Activated gamma-delta T cell treated with Interleukin-2 at 50 U/mL for 16 hours (primary cell): ENCODE measurements at places on chromosomes 12 and 14.

GRCh38 chr12:68686595-68687521 lies at the start of gene NUP107:
NUP107 (plus strand) TSS chr12:68686978; CDS start chr12:68687066, 88 bp downstream.
- DNase-seq, result peak; percentile 97

- DNase-seq, result no peak
These were observed 16.9 kb downstream of the PPP1R36 start for GRCh38 chr14:64566651-64567122.

GRCh38 chr14:94158239-94158883 lies 15.8 kb upstream of the PPP4R4 start:
- DNase-seq, result peak; percentile 11

GRCh38 chr12:54404061-54405004 lies 14.7 kb downstream of the ITGA5 start:
- DNase-seq, result peak; percentile 62

GRCh38 chr14:24609655-24610344 lies at the start of gene GZMH:
GZMH (minus strand) TSS chr14:24609685; CDS start chr14:24609613, 72 bp downstream.
- no peak for DNase-seq

DNA sequence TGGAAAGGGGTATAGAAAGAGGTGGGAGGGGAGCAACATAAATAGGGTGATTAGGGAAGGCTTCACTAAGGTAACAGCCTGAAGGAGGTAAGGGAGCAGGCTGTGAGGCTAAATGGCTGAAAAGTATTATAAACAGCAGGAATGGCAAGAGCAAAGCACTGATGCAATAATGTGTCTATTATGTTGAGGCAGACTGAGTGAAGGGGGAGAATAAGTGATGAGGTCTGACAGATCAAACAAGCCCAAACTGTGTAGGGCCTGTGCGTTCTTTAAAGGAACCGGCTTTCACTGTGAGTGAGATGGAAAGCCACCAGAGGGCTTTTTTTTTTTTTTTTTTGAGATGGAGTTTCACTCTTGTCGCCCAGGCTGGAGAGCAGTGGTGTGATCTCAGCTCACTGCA lies 6.7 kb upstream of the VCPKMT start:
- DNase-seq, result no peak

- DNase-seq, result no peak
These were observed 48.3 kb upstream of the CCDC63 start for GRCh38 chr12:110798461-110798860.

DNA sequence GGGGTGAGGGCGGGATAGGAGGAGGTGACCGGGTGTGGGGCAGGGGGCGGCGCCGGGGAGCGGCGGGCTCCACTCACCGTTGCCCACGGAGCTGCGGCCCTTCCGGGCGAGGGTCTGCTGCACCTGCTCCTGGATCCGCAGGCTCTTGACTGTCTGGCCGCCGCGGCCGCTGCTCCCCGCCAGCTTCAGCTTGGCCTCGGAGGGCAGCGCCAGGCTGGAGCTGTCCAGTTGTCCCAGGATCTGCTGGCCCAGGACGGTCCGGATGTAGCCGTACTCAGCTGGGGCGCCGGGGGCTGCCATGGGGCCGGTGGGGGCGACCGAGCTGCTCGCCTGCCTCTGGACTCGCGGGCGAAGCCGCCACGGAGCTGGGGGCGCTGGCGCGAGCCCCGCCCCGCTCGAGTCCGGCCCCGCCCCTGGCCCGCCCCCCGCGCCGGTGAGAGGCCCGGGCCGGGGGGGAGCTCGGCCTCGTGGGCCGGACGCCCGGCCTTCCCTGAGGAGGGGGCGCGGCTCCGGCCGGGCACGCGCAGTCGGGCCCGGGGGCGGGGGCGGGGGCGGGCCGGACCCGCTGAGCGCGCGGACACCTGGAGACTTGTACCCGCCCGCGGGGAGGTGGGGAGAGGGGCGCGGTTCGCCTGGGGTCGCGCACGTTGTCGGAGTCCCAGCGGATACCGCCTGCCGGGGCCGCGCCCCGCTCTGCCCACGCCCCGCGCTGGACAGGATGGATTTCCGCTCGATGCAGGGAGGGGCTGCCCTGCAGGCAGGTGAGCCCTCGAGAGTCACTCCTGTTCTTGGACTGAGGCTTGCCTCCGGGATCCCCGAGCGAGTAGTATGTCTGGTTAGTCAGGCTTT lies at the start of gene PKP2:
TSS of gene PKP2 (minus strand) at position 346 of the 849 bp plus-strand sequence. CDS start at position 300, 46 bp downstream.
- peak; percentile 16 for DNase-seq

DNA sequence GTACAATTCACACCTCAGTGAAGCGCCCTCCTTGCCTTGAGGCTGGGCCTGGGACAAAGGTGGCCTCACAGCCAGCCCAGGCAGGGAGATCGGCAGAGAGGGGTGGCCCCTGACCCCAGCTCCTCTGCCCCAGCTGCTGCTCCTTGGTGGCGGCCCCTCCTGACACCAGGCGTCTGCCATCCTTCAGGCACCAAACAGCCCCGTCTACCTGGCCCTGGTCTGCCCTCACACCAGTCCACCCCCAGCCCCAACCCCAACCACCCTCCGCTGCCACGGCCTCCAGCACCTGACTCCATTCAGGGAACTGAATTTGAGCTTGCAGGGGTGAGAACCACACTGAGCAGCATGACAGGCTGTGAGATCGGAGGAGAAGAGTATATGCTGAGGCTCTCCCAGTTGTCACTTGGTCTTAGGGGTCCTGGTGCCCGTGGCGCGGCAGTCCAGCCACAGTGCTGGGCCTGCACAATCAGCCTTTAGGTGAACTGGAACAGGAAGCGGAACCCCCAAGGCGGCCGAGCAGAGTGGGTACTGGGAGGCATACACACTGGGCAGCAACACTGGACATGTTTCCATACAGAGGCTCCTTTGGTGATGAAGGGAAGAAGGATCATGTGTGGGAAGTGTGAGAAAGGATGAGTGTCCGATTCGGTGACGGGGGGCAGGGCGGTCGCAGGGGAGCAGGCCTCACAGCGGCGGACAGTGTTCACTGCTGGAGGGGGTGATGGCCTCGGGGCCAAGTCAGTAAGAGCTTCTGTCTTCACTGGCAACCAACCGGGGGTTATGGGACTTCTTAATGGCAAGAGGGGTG lies 18.7 kb downstream of the ZFYVE21 start:
- no peak for DNase-seq

DNA sequence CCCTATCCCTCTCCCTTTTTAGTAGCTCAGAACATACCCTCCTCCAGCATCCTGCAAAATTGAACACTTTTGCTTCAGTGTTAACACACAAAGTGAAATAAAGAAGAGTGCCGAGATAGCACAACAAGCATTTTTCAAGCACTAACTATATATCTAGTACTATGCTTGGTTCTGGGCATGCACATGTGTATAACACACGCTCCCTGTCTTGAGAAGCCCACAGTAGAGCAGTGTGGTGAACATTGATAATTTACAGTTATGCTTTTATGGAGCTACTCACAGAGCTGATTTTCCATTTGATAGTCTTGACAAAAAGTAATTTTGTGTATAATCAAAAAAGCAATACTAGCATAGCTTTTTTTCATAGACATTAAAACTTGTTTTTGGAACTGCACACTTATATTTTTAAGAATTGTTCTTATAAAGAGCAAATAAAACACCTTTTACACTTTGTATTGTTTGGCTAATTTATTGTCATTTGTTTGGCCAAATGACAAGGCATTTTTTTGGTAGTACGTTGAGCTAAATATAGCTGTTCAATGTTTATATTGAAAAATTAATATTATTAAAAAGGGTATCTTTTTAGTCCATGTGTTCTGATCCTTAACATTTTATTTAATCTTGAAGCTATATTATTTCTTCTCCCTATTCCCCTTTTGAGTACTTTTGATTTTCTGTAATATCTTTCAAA lies 39.7 kb downstream of the LEMD3 start:
- no peak for DNase-seq

- DNase-seq, result no peak
These were observed 101.1 kb downstream of the B4GALNT3 start for GRCh38 chr12:560691-561390.

- no peak for DNase-seq
These were observed 350.6 kb downstream of the CACNA1C start for GRCh38 chr12:2403221-2403976.

DNA sequence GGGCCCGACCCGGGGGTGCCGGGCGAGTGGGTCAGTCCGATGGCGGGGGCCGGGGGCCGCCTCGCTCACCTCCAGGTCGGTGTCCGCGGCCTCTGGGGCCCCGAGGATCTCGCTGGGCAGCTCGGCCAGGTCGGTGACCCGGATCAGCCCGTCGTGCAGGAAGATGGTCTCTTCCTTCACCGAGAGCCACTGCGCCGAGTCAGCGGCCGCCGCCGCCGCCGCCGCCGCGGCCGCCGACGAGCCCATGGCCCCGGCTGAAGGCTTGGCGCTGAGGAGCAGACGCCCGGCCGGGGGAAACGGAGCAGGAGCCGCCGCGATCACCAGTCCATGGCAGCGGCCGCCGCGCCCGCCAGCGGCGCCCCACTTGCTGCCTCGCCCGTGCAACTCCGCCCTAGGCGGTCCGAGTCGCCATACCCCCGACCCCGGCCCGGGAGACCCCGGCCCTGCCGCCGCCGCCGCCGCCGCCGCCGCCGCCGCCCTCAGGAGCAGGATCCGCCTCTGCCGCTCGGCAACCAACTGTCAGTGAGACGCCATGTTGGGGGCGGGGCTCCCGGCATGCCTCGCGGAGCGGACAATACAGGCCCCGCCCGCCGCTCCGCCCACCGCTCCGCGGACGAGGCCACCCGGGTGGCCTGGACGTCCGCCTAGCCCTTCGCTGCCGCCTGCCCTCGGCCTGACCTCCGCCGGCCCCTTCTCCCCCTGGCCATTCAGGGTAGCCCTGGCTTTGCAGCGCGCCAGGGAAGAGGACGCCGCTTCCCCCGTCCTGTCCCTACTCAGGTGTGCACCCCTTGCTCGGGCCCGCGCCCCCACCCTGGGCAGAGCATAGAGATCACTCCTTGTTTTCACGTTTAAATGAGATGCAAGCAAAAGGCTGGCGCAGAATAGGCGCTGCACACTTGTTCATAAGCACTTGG lies at the start of gene HECTD4:
TSS of gene HECTD4 (minus strand) at position 549 of the 914 bp plus-strand sequence. CDS start at position 246, 303 bp downstream.
- peak; percentile 93 for DNase-seq

DNA sequence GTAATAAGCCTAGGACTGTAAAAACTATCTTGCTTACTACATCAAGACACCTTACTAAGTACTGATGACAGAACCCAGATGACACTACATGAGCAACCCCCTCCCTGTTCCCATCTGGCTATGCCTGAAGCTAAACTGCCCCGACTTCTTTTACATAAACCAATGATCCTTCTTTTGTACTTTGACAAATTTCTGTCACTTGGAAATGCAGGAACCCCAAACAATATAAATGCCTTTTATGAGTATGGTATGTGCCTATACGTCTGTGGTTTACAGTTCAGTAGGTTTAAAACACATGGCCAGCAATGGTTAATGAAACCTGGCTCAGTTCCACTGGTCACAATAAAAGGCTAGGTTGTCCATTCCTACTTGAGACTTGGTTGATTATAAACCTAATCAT lies 6.1 kb downstream of the SYCP3 start:
- DNase-seq, result no peak

DNA sequence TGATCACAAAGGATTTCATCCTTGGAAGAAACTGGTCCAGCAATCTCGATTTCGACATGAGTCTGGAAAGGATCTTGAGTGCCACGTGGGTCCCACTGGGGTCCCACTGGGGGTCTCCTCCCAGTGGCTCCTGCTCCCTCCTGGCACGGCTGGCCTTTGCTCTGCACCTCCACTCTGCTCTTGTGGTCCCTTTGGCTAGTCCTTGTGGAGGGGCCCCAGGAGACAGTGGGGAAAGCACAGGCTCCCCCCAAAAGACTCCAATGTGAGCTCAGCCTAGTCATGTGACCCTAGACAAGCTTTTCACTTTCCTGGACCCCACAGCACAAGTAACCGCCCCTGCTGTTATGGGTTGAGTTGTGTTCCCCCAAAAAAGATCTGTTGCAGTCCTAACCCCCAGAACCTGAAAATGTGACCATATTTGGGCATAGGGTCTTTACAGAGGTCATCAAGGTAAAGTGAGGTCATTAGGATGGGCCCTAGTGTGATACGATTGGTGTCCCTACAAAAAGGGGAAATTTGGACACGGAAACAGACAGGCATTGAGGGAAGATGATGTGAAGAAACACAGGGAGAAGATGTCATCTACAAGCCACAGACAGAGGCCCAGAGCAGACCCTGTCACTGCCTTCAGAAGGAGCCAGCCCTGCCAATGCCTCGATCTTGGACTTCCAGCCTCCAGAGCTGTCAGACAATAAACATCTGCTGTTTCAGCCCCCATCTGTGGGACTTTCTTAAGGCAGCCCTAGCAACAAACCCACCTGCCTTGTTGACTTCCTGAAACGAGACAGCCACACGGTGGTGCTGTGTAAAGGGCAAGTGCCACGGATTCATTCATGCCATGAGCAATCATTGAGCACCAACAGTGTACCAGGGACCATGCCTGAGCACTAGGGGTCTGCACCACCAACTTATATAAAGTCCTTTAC lies 23.8 kb upstream of the PPP2R5C start:
- no peak for DNase-seq

GRCh38 chr12:105562199-105562971 lies 231.9 kb downstream of the C12orf75 start:
- no peak for DNase-seq

- DNase-seq, result no peak
These were observed 18.8 kb downstream of the GNG2 start for GRCh38 chr14:51879170-51879569.

GRCh38 chr12:31645924-31646323 lies 13.6 kb upstream of the ETFBKMT start:
- no peak for DNase-seq

DNA sequence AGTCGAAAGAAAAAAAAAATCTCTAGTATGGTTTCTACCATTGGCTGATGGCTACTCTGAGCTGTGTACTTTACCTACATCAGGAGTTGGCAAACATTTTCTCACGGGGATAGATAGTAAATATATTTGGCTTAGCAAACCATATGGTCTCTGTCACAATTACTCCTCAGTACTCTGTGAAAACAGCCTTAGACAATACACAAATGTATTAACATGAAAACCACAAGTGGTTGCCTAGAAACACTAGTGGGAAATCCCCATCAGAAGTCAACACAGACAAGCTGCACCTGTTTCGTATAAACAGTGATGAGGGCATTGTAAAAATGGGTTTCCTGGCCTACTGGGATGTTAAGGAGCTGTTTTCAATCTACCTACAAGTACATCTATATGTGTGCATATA lies 84.6 kb upstream of the NAV3 start:
- DNase-seq, result no peak

GRCh38 chr12:31440586-31440985 lies 114.6 kb upstream of the SINHCAF start:
- no peak for DNase-seq

GRCh38 chr12:60847281-60847680 lies 1251.5 kb downstream of the SLC16A7 start:
- no peak for DNase-seq

DNA sequence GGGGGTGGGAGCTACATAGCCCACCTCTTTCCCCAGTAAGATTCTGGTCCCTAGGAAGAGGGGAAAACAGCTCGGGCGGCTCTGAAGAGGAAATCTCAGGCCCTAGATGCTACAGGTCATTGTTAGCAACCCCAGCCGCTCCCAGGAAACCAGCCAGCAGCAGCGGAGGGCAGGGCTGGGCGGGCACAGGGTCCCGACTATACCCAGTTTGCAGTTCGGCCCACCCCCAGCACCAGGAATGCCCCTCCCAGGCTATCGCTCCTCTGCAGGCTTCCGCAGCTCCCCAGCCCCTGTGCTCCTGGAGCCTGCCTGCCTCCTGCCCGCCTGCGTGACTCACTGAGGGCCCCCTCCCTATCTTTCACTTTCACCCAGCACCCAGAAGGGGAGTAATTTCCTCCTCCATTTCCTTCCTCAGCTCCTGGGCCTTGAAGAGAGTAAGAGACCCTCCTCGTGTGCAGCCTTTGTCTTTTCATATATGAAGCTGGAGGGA lies 27.2 kb upstream of the PNMA1 start:
- peak; percentile 63 for DNase-seq
